ENCODE measurements at places on chromosomes 4 and X.

DNA sequence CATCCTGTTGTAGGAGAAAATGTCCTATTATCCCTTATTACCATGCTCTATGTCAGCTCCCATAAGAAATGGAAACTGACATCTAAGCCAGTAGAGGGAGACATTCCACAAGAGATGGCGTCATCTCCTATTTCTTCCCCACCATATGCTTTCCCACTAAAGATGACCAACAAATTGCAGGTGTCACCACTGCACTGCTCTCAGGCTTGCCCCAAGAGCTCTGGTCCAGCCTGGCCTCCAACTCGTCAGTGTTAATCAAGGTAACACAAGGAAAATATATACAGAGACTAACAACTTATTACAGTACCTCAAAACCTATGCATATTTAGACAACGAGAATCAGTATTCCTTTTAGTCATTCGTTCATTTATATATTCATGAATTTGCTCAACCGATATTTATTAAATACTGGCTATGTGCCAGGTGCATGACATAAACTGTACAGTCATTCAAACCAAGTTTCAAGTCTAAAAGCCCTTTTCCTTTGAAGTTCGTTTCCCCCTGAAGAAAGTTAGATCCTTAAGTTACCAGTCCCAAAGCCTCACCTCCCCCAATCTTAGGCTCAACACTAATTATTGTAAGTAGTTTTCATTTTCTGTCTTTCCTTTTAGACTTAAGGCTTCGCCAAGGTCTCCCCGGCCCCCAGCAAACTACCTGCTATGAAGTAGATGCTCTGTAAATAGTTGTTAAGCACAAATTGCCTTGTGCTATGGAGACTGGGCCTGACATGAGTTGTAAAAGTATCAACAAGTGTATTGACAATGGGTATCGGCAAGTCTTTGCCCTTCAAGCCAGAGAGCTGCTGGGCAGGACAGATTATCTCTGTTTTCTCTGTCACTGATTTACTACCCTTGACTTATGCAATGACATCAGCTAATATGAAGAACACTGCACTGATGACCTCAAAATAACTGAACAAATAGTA is 3.1 kb upstream of the FGB start:
- peak; percentile 86 for DNase-seq

GRCh38 chr4:60737858-60738257 is 462.3 kb upstream of the ADGRL3 start:
- DNase-seq = peak; percentile 75

DNA sequence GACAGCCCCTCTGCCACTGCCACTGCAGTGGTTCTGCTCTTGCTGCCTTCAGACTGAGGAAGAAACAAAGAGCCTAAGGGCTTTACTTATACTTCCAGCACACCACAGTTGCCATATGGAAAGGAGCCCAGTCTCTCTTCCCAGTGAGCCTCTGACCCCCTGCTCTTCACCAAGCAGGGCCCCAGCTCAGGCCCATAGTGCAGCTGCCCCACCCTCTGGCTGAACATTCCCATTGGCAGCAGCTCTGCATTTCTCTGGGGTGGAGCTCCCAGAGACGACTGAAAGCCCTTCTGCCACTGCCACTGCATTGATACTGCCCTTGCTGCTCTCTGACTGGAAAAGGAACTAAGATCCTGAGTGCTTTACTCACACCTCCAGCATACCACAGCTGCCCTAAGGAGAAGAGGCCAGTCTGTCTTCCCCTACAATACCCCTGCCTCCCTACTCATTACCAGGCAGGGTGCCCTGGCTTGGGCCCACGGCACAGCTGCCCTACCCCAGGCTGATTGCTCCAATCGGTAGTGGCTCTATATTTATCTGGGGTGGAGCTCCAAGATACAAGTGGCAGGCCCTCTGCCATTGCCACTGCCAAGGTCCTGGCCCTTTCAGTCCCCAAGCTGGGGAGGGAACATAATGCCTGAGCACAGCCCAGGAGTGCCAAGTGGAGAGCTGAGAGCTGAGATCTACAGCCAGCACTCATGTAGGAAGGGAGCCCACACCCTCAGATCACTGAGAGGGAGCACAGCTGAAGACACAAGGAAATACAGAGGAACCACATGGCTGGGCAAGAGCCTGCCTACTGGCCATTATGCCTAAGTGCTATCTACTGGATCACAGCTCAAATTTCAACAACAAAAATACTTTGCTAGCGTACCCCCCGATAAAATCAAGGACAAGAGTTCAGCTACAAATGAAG is 36.0 kb downstream of the AWAT2 start:
- DNase-seq = peak; percentile 25

DNA sequence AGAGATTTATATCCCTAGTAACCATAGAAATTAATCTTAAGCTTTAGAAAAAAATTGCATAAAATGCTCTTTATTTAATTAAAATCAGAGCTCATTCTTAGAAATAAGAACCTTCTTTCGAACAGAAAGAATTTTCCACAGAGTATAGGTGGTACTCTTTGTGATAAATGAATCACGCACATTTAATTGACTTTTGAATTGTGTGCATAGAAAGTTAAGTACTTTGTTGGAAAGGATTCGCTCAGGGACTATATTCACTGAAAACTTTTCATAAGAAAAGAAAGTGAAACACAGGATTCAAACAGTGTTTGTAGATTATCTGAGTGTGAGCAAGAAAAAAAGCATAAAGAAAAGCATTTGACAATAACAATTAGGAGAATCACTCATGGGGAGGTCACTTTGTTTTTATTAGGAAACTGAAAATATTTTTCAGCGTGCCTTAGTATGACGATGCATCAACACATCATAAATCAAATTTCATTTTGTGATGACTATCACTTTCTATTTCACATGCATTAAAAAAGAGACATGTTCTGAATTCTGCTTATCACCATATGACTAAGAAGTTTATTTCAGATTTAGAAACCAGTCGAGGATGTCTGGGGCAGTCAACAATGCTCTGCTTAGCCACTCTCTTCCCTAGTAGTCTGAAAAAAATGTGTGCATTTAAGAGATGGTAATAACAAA is 49.5 kb downstream of the STX18 start:
- DNase-seq = peak; percentile 78

DNA sequence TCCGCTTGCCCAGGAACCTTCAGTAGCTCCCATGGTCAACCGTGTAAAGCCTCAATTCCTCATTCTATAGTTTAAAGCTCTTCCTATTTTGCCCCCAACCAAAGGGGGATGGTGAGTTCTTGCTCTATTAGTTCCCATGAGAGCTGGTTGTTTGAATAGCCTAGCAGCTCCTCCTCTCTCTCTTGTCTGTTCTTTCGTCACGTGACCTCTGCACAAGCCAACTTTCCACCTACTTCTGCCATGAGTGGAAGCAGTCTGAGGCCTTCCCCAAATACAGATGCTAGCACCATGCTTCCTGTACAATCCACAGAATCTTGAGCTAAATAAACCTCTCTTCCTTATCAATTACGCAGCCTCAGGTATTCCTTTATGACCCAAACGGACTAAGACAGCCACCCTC is 42.8 kb downstream of the ANXA5 start:
- no peak for DNase-seq

- DNase-seq = no peak
Observed at GRCh38 chr4:62117886-62118285, 917.8 kb downstream of the ADGRL3 start.

DNA sequence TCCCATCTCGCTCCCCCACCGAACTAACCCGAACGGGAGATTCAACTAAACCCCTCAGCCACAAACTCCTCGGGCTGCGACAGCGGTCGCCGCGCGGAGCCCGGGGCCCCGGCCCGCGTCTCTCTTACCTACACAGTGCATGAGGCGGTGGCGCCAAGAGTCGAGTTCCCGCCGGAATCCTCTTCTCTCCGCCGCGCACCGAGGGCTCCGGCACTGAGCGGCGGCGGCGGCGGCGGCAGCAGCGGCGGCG is 160 bp downstream of the LCORL start:
- DNase-seq = no peak

GRCh38 chr4:186934244-186934643 is 210.6 kb upstream of the FAT1 start:
- no peak for DNase-seq

DNA sequence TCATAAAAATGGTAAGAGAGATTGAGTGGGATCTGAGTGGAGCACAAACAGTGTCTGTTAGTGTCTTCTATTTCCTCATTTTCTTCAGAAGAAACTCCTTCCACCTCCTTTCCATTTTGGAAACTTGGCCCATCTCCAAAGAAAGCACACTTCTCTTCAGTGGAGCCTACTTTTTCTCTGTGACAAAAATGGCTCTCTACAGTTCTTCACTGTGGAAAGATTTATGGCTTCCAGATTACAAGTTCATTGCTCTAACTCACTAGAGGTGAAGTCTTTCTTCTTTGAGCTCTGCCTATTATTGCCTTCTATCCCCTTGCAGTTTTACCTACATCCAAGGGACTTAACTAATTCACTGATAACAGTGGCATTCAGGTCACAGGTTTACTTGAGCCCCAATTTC is 325.8 kb downstream of the ANTXR2 start:
- no peak for DNase-seq

DNA sequence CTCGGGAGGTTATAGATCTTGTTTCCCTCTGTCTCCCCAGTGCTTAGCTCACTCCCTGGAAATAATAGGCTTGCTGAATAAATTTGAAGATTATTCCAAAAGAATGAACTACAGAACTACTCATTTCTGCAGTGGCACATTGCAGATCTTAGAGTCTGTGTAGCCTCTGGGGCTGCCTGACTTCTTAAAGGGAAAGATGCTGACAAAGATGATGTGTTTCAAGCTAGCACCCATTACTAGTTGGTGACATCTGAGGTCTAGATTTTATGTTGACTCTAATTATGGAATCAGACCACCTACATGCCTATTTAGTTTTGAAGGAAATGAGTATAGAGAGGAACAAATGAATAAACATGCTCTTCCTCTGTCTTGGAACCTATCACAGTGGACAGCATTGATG is 123.7 kb upstream of the KCNIP4 start:
- DNase-seq = no peak

DNA sequence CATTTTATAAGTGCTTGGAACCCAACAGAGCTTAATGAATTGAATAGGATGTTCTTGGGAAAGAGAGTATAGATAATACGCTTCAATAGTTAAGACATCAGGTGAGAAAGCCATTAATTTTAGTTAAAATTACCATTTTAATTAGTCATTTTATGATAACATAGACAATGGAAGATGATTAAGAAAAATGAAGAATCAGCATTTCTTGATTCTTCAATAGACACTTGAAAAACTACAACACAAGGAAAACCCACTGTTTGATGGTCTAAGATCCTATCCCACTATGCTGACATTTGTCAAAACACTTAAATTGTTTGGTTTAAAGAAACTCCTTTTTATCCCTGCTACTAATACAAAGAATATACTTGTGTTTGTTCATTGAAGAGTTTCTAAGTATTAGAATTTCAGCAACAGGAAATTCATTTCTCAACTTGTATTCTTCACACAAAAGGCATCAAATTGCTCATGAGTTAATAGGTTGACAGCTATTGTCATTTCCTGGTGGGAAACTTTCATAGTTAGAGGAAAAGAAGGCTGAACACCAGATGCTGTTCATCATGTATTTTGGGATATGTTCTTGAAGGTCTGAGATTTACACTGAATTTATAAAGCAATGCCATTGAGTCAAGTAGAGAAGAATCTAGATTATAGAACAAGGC is 9.6 kb upstream of the CXCL2 start:
- DNase-seq = no peak

DNA sequence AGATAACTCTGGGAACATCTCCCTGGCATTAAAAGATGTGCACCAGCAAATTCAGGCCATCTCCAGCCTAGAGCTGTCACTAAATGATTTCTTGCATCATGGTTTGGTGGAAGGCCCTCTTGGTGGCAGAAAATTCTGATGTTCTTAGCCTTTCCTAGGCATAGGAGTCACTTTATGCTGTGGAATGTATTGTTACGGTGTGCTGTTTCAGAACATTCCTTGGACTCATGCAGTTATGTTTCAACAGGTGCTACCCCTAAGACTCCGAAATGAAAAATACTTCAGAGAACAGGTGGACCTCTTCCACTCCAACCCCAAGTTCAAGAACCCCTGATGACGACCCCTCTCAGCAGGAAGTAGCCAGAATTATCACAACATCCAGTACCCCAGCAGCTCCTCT is 20.3 kb upstream of the PAPSS1 start:
- peak; percentile 69 for DNase-seq

DNA sequence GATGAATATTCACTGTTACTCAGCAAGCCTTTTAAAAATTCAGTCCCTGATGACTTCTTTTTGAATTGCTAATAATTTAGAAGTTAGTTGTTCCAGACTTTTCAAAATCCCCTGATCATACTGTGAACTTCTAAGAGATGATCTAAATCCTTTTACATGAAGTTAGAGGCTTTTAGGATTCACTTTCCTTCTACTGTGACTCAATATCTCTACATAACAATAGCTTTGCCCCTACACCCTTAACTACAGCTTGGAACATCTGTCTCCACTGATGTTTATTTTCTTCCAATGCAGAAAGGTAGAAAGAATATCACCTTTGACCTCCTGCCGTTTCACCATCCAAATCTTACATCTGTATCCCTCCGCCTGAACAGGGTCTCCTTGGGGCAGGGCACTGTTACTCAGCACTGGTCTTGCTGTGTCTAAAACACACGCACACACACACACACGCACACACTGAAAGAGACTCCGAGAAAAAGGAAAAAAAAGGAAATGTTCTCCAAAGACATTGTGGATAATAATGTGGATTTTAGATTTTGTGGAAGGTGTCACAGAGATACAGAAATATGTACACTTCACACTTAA is 111.6 kb upstream of the GPRIN3 start:
- no peak for DNase-seq

DNA sequence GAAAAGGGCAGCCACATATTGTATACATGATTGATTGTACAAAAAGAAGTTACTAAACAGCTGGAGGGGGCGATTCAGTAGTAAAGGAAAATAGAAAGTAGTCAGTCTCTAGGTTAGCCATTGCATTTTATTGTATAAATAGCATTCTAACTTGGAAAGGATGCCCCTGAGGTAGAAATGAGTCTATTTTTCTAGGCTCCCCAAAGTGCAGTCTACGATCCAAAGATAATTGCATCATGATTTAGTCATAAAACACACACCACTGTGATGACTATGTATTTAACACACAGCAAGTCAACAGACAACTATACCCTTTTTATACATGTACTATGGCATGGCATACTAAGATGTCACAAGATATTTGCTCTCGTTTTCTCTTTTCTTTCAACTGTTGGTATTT is 204.9 kb downstream of the APBB2 start:
- peak; percentile 68 for DNase-seq

GRCh38 chr4:100075056-100075455 is 115.2 kb downstream of the DDIT4L start:
- peak; percentile 42 for DNase-seq

DNA sequence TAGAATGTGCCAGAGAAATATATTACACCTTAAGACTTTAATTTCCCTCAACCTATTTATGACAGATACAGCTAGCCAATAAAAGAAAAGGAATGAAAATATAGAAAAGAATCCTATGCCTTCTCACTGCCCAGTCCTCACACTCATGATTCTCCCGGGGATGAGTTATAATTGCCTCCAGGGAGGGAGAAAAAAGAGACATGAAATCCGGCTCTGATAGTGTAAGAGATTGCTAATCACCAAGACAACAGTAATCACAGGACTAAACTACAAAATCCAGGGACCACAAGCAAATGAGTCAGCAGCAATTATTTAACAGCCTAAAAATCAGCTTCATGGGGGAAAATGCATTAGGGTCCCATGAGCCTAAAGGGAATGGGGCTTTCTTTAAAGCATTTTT is 95.9 kb upstream of the DUSP21 start:
- DNase-seq = peak; percentile 15
